Large intestine (tissue), 12 donors: ENCODE measurements at places on chromosomes 5 and 9.

DNA sequence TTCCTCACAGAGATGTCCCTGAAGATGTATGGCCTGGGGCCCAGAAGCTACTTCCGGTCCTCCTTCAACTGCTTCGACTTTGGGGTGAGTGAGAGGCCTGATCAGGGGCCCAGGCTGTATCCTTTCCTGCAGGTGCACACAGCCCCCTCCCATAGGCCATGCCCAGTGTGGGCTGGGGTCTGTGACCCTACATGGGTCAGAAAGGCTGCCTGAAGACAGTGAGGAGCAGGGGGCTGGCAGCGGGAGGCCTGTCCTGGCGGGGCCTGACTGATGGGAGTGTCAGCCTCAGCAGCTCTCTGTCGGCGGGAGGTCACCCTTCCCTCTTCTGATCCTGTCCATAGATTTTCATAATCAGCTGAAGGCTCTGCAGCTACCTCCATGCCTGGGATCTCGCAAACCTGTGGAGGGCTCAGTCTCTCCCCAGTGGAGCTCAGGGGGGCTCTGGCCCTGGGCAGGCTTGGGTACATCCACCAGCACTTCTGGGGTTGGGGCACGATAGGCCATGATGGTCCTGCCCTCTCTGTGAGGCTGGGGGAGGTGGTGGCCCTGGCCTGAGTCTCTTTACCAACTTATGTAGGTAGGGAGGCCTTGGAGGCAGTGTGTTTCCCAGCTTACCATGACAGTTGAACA lies 98.5 kb downstream of the CACNA1B start:
- no peak for DNase-seq

DNA sequence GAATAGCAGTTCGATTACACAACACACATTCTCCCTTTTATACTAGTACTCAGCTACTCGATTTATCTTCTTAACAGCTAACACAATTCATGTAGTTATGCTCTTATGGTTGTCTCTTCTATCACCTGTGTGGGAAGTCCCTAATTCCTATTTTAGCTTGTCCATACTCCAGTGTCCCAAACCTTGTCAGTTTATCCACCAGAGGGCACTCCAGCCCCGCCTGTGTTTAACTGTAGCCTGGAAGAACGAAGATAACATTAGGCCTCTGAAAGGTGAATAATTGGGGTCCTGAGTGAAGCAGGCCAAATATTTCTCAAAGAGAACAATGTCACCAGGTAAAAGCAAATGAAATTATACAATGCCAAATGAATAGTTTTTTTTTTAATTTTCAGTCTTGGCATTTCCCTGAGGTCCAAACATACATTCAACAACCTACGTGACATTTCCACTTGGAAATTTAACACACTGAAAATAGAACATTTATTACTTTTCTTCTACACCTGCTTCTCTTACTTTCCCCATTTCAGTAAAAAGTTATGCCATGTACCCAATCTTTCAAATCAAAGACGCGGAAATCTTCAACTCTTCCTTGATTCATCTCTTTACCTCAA lies 560.7 kb downstream of the HTR1A start:
- peak; percentile 5 for DNase-seq

DNA sequence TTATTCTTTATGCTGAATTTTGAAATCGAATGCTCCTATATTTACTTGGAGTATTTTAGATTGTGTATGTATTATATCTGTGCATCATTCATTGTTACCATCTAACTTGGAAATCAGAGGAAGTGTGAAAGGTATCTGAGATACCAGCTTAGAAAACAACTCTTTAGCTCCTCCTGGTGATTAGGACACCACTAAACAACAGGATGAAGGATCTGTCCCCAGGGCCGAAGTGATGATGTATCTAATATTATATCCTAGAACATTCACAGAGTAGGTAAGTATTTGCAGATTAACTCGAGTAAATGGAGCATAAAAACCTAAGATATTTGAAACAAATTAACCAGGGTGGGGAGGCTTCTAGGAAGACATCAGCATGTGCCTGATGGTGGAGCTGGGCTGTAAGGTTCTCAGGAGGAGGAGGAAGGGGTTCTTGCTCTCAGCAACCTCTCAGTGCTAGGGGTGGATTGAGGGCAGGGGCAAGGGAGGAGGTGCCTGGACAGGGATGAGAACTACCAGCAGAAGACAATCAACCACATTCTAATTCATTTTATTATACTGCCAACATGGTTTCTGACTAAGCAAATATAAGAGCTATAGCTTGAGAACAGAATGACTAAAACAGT lies 2.6 kb upstream of the NFIL3 start:
- DNase-seq, result peak; percentile 52

DNA sequence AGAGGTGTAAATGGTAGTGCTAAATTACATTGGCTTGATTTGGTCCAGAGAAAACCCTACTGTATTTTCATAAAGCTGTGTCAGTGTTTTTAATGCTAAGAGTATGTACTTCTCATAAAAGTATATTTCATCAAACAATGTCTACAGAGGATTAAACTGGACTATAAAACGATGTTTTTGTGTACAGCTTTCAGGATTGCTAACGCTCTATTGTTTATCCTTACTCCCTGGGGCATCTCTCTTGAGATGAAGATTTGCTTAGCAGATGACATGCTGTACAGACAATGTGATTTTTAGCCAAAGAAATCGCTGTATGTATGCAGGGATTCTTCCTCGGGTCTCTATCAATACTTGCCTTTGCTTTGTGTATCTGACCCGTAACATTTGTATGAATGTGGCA lies 216.0 kb downstream of the FBXL7 start:
- no peak for DNase-seq

- DNase-seq, result no peak
Observed at GRCh38 chr9:120366644-120367019, 213.3 kb downstream of the CDK5RAP2 start.

DNA sequence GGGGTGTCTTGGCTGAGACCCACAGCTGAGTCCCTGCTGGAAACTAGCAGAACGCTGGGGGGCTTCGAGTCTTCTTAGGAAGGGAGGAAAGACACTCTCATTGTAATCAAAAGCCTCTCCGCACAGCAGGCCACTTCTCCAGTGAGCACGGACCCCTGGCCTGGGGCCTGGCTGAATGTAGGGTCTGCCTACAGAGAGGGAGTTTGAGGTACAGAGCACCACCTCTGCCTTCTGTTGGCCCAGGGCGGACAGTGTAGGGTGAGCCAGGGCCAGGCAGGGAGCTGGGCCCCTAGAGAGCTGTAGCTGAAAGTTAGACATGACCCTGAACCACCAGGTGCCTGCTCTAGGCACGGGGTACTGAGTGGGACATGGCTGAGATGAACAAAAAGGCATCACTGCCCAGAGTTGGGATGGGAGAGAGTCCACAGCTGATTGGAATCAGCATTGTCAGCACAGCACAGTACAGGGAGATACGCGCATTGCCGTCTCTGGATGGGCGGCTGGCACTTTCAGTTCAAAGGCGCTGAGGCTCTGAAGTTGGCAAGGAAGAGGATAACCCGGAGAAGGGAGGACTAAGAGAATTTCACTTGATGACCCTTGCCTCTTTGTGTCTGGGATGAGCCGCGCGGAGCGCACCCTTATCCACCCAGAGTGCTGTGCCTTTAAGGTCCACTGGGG lies 363 bp upstream of the SLC25A48 start:
- DNase-seq, result peak; percentile 17

DNA sequence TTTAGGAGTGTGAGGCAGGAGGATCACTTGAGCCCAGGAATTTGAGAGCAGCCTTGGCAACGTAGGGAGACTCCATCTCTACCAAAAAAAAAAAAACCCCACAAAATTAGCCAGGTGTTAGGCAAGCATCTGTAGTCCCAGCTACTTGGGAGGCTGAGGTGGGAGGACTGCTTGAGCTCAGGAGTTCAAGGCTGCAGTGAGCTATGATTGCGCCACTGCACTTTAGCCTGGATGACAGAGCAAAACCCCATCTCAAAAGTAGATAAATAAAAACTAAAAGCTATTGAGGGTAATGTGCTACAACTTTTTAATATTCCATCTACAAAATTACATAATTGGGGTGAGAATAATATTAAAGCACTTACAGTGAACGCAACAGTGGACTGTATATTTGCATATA lies 5.9 kb downstream of the BDP1 start:
- DNase-seq, result no peak

DNA sequence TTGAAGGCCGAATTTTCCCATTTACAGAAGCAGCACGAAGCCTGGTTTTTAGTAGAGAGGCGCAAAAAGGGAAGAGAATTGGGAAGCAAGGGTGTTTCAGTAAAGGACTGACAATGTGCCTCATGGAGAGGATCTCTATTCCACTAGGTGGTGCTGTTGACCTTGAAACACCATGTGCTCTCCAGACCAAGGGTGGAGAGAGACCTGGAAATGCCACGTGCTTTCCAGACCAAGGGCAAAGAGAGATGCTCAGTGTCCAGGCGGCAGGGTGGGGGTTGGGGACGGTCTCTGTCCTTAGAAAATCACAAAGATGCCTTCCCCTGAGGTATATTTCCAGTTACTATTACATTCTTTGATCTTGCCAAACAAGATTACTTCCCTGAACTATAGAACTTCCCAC lies 425.3 kb downstream of the CSNK1G3 start:
- DNase-seq, result no peak

GRCh38 chr9:130707225-130707976 lies 13.8 kb downstream of the EXOSC2 start:
- DNase-seq, result peak; percentile 42

DNA sequence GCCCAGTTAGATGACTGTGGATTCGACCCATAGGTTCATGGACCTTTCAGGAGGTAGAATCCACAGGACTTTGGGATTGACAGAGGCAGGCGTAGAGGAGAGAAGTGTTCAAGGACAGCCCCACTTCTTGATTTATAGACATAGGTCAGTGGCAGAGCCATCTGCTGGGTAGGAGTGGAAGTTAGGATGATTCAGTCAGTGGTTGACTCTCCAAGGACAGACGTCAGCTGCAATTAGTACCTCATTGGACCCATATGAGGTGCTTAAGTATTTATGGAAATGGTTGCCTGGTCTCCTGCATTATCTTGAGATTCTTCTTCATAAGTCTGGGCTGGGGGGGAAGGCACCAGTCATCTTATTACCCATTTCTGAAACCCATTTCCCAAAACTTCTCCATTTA lies 70.9 kb downstream of the SH3RF2 start:
- peak; percentile 43 for DNase-seq

- DNase-seq, result no peak
Observed at GRCh38 chr5:37811866-37812265, 28.0 kb downstream of the GDNF start.

- no peak for DNase-seq
Observed at GRCh38 chr9:117247266-117247665, 167.6 kb downstream of the ASTN2 start.

- DNase-seq, result no peak
Observed at GRCh38 chr9:123419091-123419490, 63.1 kb downstream of the CRB2 start.

- DNase-seq, result no peak
Observed at GRCh38 chr5:157487358-157487757, 27.3 kb downstream of the NIPAL4 start.

DNA sequence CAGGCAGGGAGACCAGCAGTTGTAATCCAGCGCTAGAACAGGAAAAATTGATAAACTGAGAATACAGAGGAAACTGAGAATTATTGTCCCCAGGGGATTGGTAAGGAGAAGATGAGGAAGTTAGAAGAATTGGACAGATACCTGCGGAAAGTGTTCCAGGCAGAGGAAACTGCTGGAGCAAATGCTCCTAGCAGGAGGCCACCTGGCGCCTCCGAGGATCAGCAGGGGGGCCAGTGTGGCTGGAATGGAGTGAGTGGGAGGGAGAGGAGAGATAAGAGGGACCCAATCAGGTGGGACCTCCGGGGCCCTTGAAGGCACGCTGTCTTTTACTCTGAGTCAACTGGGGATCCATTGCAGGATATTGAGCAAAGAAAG lies 695 bp upstream of the ANXA6 start:
- DNase-seq, result no peak

DNA sequence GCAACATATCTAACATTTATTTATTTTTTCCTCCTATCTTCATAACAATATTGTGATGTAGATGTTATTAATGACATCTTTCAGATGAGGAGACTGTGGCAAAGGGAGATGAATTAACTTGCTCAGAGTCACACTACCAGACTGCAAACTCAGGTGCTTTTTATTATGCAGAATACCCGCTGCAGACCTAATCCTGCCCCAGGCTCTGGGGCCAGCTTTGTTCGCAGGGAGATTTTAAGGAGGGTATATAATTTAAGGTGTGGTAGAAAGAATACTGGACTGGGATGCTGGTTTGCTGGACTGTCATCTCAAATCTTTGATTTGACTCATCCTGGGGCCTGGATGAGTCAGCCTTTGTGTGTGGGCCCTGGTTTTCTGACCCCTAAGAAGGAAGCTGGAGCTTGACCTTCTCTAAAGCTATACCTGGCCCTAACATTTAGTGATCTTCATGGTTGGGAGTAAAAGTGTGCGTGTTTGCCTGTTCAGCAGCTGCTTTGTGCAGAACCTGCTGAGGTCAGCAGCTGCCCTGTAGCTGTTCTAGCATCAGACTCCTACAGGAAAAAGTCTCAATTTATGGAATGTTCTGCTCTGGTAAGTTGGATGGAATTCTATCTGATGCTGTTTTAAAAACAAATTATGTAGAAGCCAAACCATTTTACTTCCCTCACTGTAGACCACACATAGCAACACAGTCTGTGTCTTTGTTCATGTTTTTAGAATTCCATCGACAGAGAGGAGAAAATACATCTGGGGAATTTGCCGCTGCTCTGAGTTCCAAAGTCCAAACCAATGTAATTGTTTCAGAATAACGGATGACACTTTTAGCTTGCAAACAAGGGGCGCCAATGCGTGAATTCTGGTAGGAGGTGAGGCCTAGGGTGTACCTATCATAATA lies 4.5 kb downstream of the SLC36A1 start:
- no peak for DNase-seq

- no peak for DNase-seq
Observed at GRCh38 chr5:77871016-77871415, 94.9 kb upstream of the TBCA start.

DNA sequence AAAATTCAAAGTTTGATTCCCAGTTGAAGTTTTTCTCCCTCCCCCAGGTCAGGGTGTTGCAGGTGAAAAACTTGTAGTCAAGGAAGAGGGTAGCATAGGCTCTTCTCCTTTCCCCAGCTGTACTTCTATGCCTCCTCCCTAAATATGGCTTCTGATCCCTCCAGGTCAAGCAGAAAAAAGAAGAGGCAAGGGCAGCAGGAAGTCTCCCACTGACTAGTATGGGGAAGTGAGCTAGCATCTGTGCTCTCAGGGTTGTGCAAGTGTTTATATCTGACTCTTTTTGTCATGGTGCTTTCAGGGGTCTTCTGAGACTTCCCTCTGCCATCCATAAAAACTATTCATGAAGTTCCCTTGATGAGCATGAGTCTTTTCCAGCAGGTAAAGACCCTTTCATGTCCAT lies 76.0 kb downstream of the ATPSCKMT start:
- no peak for DNase-seq
